ENCODE measurements at places on chromosomes 5 and 9.

DNA sequence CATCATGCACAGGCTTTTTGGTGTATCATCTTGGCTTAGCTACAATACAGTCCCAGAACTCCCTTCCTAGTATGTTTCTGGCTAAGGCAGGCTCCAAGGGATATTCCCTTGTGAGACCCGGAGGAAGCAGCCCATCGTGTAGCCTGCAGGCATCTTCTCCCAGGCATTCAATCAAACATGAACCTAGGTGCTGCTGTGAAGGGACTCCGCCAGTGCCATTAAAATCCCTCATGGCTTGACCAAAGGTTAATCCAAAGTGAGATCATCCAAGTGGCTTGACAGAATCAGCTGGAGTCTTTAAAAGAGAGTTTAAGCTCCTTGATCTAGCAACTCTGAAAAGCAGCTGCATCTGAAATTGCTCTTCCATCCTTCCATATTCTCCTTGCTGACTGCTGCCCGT is 333.9 kb downstream of the DIRAS2 start:
- no peak for DNase-seq

DNA sequence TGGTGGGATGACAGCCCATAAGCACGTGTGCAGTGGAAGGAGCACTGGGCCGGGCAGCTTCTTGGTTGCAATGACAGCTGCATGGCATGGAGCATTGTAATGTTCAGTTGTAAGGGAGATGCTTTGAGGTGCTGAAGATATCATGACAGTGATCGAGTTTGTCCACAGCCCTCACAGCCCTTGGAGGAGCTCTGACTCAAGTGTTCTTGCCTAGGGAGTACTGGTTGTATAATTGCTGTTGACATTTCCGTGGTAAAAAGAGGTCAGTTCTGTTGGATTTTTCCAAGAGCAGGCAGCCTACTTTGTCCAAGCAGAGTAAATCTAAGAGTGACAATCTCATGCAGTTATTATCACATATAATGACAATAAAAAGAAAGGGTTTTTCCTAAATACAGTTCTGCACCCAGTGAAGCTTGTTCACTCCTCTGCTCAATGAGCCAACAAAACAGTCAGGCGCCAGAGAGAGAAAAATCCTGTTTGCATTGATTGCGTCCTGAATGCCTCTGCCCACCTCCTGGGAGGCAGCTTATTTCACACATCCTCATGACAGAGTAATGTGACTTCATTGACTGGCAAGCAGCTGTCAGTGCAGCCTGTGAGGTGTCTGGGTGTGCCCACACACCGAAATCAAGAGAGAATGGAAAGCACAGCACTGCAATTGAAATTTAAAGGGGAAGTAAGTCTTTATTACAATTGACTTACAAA is 248.0 kb downstream of the NTRK2 start:
- peak; percentile 81 for DNase-seq

GRCh38 chr5:140443-140829 is 48.5 kb downstream of the PLEKHG4B start:
- no peak for DNase-seq

- DNase-seq: no peak
Observed at GRCh38 chr9:102482776-102483175, 512.4 kb upstream of the CYLC2 start.

- peak; percentile 66 for DNase-seq
Observed at GRCh38 chr9:22307013-22307711, 139.5 kb upstream of the DMRTA1 start.

- DNase-seq: no peak
Observed at GRCh38 chr9:71665247-71665646, 103.1 kb downstream of the CEMIP2 start.

- no peak for DNase-seq
Observed at GRCh38 chr9:35355939-35356338, 134.0 kb upstream of the RUSC2 start.

DNA sequence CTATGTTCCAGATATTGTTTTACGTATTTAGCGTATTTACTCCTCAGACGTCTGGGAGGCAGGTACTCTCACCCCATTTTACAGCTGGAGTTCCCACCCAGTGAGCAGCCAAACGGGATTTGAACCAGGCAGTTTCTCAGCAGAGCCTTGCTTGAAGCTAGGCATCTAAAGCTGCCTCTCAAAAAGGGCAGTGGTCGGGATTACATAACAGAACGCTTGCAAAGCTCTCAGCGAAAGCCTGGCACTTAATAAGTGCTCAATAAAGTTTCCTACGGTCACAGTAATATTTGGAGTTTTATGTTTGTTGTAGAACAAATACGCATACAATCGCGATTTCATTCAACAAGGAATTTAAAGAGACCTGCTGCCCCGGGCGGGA is 286 bp upstream of the BSPRY start:
- DNase-seq: no peak

DNA sequence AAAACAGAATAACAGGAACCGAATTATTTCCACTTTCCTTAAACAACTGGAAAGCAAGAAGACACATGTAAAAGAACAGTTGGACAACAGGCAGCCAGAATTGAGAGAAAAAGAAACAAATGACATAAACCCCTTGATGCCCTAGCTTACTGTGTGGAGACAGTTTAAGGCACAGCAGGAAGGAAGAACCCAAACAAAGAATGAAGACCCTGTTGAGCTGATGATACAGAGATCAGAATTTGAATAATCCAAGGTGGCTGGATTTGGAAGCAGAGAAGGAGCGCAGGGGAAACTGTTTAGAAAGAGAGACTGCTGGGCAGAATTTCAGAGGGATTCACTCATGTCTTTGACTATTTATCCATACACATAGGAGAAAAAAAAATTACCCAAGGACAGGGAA is 316.3 kb upstream of the POU5F2 start:
- DNase-seq: no peak

DNA sequence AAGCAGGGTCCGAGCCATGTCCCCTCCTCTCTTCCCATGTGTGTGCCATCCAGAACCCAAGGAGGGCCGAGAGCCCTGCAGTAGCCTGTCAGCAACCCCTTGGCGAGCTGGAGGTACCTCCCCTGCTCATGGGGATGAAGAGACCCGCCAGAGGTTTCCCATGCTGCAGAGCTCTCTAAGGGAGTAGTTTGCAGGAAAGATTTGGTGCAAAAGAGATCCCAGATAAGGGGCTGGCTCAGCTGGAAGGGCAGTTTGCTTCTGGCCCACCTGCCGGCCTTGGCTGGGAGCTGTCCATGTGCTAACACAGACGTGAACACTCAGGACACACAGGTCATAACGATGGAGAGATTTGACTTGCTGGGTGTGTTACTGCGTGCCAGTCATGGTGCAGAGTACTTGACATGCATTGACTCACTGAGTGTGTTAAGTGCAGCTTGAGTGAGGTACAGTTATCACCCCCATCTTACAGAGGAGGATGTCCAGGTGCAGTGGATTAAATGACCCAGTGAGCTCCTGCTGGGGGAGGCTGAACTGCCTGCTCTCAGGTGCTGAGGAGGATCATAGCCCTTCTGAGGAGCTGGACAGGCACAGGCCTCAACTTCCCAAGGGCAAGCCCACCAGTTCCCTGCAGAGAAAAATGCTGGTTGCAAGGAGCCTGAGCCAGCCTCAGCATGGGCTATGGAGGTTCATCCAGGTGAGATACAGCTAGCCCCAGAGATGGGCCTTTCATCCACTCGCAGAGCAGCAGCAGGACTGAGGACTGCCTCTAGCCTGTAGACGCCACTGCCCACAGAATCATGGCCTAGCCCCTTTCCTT is 6.3 kb upstream of the SLC25A48 start:
- no peak for DNase-seq

GRCh38 chr5:14208071-14209021 is 65.2 kb downstream of the TRIO start:
- DNase-seq: no peak

GRCh38 chr9:69297300-69297980 is 27.6 kb upstream of the ENTREP1 start:
- DNase-seq: no peak

GRCh38 chr5:53001541-53001940 is 12.4 kb downstream of the ITGA2 start:
- no peak for DNase-seq

DNA sequence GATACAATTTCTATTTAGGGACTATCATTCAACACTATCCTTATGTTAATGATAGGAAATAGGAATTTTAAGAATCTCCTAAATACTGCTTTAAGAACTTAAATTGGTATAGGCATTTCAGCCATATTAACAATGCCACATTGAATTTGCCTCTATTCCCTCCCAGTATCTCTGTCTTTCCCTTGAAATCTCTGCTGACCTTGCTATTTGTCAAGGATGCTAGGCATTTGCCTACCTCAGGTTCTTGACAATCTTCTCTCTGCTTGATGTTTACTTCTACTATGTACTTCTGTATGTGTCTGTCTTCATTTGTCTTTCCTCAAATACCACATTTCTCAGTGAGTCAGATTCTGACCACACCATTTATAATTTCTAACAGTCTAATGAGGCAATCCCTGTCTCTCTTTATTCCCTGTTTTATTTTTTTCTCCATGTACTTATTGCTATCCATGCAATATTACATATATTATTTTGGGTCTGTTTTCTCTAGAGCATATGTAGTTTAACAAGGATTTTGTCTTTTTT is 1461.4 kb upstream of the CDH9 start:
- no peak for DNase-seq

DNA sequence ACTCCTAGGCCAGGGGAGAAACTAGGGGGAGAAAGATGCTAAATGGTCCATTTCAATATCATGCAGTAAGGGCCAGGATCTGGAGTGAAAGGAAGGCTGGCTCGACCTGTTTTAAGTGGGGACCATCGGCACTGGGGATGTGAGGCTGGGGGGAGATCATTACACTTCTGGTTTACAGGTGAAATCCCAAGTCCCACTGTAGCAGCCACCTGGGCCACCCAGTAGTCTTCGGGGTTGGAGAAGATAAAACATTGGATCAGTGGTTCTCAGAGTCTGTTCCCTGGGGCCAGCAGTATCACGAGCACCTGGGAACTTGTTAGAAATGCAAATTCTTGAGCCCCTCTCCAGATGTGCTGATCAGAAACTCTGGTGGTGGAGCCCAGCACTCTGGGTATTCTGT is 111.3 kb upstream of the ALDH1B1 start:
- DNase-seq: no peak

- DNase-seq: peak; percentile 56
Observed at GRCh38 chr5:144369006-144369405, 198.3 kb downstream of the KCTD16 start.

GRCh38 chr5:145484158-145484557 is 351.0 kb downstream of the PRELID2 start:
- DNase-seq: no peak

- DNase-seq: no peak
Observed at GRCh38 chr9:6216951-6217350, 1.3 kb downstream of the IL33 start.

DNA sequence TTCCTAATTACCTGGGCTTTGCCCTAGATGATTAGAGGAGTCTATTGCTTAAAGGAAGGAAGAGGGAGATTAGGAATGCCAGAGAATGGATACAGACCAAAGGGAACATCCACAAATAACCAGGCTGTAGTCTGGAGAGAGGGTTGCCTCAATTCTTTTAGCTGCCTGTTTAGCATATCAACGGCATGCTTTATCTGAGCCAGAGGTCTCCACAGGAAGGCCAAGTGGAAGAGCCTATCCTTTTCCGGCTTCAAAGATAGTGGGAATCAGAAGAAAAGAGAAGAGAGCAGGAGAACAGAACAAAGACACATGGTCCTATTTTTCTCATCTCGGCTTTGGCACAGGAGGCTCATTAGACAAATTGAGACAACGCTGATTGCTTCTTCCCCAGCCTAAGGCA is 142.4 kb downstream of the NMUR2 start:
- DNase-seq: no peak

GRCh38 chr9:128702949-128703615 is 779 bp downstream of the PKN3 start:
- no peak for DNase-seq

DNA sequence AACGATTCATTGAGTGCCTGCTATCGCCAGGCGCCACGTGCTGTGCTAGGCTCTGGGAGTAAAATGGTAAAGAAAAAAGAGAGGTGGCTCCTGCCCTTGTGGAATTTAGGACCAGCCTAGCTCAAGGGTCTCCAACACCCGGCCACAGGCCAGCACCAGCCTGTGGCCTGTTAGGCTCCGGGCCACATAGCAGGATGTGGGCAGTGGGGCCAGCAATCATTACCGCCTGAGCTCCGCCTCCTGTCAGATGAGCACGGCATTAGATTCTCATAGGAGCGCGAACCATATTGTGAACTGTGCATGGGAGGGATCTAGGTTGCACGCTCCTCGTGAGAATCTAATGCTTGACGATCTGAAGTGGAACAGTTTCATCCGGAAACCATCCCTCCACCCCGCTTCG is 1.5 kb downstream of the RMRP start:
- DNase-seq: no peak

DNA sequence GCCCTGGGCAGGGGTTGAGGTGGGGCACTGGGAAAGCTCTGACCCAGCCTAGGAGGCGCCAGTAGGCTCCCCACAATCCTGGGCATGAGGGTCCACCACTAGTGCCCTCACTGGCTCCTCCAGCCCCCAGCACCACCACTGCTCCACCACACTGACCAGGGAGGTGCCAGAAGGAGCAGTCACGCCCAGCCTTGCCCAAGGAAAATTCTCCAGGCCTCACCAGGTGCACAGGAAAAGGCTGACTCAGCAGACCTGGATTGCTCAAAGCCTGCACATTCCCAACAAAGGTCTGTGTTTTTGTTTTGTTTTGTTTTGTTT is 62.9 kb downstream of the ZNF354C start:
- DNase-seq: no peak

DNA sequence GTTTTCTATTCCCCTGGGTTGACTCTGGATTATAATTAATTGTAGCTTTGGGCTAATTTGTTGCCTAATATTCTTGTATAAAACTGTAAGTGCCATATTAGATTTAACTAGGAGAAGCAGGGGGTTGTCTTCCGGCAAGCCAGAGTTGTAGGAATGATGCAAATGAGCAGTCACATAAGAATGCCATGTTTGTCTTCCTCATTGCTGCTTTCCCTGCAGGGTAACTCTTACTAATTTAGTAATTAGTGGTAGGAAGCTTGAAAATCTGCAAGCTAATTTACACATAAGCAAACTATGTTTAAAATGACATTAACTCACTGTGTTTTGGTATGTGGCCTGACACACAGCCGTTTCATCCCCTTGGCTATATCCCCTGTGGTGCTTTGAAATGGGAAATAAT is 527.8 kb downstream of the KCTD16 start:
- DNase-seq: no peak

GRCh38 chr5:143653256-143653655 is 158.7 kb upstream of the HMHB1 start:
- DNase-seq: no peak

DNA sequence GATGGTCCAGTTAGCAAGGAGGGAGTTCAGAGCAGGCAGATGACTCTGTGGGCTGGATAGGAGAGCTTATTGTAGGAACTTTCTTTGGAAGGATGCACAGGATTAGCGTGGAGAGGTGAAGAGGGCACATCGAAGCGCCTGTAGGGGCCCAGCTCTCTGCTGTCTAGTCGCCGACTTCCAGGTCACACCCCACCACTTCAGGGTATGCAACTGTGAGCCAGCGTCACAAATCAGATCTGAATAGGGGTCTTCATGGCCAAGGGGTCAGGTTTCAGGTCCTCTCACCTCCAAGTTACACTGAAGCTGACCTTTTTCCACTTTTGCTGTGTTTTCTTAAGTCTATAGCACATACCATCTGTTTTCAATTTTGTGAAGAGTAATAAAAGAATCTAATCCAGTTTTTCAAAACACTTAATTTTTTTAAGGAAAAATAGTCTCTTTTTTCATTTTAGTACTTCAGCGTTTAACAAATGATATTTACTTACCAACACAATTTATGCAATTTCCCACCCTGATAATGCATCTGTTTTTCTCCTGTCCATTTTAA is 364.2 kb upstream of the CLINT1 start:
- no peak for DNase-seq
